Activated naive CD4-positive, alpha-beta T cell (primary cell): ENCODE measurements at places on chromosomes 1 and 21.

GRCh38 chr1:163170975-163171676, 31.6 kb downstream of the RGS5 start:
- DNase-seq = no peak

DNA sequence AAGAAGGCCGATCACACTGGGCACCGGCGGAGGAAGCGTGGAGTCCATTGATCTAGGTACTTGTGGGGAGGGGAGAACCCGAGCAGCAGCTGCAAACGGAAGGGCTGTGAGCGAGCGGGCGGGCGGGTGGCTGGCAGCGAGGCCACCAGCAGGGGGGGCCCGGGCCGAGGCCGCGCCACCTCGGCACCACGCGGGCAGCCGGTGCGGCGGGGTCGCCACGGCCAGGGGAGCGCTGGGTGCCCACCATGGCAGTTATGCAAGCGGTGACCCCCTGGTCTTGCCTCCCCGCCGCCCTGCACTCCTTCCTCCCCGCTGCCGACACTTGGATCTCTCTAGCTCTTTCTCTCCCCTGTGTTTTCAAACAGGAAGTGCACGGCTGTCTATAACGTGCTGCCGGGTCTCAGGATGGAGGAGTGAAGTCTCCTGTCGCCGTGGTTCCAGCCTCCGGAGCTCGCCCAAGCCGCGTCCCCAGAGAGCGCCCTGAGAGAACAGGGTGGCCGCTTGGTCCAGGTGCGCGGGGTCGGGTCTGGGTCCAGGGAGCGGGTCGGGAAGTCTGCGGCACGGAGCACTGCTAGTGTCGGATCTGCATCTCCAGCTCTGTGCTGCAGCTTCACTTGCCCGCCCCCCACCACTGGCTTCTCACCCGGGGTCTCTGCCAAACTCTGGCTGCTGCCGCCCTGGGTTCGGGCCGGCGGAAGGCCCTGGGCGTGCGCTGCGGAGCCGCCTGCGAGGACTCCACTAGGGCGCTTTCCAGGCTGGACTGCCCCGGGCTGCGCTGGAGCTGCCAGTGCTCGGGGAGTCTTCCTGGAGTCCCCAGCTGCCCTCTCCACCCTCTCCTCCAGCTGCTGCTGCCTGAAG, 22.7 kb downstream of the LRRC8D start:
- DNase-seq = peak; percentile 68

DNA sequence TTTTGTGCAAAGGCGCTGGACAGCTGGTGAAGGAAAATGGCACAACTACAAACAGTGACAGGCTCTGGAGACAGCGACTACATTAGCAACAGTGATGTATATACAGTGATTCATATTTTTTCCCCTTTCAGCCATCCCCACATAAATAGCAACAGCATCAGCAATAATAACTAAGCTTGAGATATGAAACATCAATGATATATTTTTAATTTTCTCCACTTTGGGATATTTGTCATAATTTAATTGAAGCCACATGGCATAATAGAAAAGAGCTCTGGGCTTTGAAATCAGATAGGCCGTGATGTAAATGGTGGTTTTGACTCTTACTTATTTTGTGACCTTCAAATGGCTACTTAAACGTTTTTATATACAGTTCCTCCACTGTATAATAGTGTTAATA, 764.3 kb upstream of the PRMT6 start:
- DNase-seq = no peak

DNA sequence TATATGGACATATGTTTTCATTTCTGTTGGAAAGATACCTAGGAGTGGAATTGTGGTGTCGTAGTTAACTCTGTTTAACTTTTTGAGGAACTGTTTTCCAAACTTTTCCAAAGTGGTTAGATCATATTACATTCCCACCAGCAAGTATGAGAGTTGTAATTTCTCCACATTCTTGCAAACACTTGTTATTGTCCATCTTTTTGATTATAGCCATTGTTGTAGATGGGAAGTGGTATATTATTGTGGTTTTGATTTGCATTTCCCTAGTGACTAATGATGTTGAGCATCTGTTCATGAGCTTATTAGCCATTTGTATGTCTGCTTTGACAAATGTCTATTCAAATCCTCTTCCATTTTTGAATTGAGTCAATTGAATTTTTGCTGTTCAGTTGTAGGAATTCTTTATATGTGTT, 19.8 kb downstream of the CAMTA1 start:
- no peak for DNase-seq

DNA sequence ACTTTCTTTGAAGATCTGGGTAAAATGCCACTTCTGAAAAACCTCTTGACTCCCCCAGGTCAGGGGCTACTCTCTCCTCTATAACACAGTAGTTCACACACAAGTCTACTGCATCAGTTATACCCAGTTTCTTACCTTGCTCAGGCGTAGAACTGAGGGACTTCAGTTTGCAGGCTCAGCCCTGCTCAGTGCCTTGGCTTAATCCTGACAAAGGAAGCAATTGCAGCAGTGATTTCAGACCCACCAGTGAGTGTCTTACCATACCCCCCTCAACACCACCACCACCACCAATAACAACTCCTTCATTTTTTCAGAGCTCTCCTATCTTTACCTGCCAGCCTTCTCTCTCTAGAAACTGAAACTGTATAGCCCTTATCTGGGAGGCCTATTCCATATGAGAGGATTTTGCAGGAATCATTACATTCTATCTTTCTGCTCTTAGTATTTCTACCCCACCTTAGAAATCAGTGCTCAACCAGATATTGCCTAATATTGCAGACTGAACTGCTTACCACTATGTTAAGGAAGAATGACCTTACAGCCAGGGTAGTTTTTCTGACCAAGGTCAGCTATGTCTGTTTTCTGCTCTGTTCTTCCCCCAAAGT, 105.5 kb upstream of the S1PR1 start:
- DNase-seq = no peak

GRCh38 chr21:34811368-34811767, 142.6 kb downstream of the CLIC6 start:
- no peak for DNase-seq

- DNase-seq = no peak
Observed at GRCh38 chr1:214649607-214650006, 46.6 kb downstream of the CENPF start.

DNA sequence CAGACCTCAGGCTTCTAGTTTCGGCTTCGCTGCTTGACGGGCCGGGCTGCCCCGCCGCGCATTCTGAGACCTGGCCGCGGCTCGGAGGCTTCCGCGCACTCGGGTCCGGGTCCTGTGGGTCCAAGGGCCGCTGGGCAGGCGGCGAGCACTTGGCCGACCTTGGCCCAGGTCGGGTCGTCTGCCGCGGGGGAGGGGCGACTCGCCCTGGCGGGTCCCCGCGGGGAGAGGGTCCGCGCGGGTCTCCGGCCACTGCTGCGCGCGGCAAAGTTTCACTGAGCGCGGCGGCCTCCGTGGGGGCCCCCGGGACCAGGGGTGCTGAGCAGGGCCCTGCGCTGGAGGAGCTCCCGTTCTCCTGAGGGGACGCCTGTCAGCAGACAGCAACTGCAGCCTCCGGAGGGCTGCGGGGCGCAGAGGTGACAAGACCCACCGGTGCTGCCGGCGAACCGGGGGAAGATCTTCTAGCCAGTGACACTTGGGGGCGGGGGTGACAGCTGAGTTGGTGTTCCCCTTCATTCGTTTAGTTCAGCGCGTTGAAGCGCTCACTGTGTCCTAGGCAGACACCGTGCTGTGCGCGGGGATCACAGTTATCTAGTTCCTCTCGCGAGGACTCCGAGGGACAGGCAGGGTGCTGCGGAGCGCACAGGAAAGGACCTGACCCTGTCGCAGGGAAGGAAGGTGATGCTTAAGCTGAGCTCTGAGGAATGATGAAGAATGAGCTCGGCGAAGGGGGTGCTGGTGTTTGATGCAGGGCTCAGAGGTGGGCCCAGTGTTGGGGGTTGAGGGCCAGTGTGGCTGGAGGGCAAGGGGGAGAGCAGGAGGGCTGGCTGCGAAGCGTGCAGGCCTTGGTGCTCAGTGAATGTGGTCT, 725 bp downstream of the MTFR1L start:
- no peak for DNase-seq

GRCh38 chr21:44989943-44990780, 50.3 kb downstream of the SLX9 start:
- DNase-seq = no peak

GRCh38 chr1:53277326-53277725, 39.0 kb upstream of the MAGOH start:
- DNase-seq = no peak

- no peak for DNase-seq
Observed at GRCh38 chr1:206435445-206435844, 34.8 kb upstream of the IKBKE start.

DNA sequence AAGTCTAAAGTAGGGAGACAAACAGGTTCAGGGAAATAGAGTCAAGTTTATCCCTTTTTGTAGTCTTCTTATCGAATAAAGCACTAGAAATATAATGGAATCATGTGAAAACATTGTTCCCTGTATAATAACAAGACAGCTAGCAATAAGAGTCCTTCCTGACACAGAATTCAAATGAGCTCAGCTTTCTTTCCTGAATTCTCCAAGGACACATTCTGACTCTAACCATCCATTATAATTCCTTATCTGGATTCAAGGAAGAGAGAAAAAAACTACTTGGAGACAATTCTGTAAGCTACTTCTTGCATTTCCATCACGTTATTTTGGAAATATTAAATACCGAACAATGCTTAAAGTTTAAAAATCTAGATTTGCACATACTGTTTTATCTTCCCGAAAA, 58.8 kb downstream of the ANKRD13C start:
- no peak for DNase-seq

- no peak for DNase-seq
Observed at GRCh38 chr1:109705411-109705810, 6.6 kb upstream of the GSTM5 start.

GRCh38 chr1:19369396-19370090, 57.4 kb downstream of the SLC66A1 start:
- DNase-seq = no peak

DNA sequence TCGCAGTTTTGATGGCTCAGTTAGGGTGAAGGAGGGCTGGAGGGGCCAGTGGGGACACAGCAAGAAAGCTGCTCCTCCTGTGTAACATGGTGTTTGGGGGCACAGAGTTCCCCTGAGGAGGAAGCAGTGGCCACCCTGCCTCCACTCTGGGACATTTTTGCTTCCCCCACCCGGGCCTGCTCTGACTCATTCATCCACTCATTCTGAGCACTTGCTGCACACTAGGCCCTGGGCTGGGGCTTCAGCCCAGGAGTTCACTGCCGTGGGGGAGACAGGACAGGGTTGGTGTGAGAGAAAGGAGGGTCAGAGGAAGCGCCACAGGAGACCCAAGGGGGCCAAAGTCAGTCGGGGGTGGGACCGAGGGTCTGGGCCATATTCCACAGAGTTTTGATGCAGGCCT, 41.4 kb upstream of the ACOT11 start:
- DNase-seq = no peak

- DNase-seq = no peak
Observed at GRCh38 chr1:222893255-222893654, 78.4 kb downstream of the DISP1 start.

- DNase-seq = no peak
Observed at GRCh38 chr1:183063349-183063748, 40.1 kb downstream of the LAMC1 start.

DNA sequence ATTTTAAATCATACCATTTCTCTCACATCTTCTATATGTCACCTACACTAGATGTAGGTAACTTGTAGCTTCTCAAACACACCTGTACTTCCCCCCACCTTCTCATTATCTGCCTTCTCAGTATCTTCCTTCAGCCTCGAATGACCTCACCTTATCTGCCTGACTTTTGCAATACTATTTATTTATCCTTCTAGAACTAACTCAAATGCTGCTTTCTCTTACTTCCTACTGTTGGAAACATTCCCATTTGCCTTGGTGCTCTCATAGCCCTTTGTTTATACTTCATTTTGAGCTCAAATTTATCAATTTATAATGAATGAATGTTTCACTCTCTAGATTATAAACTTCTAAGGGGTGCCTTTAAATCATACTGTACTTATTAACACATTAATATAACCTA, 50.4 kb upstream of the KIAA1614 start:
- DNase-seq = no peak

GRCh38 chr1:60458111-60458510, 384.5 kb upstream of the C1orf87 start:
- DNase-seq = no peak

DNA sequence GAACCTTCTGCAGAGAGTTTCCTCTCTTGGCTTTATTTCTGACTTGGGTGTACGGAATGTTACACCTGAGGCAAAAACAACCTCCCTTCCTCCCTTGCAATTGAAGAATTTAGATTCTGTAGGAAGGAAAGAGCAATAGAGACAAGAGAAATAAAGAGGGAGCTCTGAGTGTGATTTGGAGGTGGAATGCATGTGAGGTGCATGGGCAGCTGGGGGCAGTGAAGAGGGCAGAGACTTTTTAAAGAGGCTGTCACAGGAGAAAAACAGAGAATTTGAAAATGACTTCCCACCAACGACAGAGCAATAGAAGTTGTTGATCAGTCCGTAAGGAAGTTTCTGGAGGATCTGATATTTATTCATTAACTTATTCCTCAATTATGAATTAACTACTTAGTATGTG, 172.0 kb upstream of the B3GALT2 start:
- no peak for DNase-seq

GRCh38 chr1:17101261-17101660, 18.0 kb downstream of the PADI2 start:
- DNase-seq = no peak

GRCh38 chr1:35556484-35557117, 602 bp downstream of the KIAA0319L start:
- no peak for DNase-seq

GRCh38 chr1:32100807-32101708, 6.8 kb upstream of the KPNA6 start:
- DNase-seq = no peak

GRCh38 chr1:204923201-204923600, 52.5 kb downstream of the NFASC start:
- DNase-seq = no peak

DNA sequence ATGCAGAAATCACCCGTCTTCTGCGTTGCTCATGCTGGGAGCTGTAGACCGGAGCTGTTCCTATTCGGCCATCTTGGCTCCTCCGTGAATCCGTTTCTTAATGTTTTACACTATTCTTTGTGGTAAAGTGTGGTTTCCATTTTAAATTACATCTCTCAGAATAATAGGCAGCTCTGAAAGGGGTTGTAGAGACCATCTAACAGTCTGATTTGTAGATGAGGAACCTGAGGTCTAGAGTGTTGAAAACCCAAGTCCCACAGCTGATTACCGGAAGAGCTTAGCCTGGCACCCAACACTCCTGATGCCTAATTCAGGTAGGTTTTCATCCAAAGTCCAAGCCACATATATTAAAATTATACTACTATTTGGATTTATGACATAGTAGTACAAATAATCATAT, 144.0 kb downstream of the LEPR start:
- no peak for DNase-seq
